ENCODE measurements at places on chromosomes 6 and 20.

DNA sequence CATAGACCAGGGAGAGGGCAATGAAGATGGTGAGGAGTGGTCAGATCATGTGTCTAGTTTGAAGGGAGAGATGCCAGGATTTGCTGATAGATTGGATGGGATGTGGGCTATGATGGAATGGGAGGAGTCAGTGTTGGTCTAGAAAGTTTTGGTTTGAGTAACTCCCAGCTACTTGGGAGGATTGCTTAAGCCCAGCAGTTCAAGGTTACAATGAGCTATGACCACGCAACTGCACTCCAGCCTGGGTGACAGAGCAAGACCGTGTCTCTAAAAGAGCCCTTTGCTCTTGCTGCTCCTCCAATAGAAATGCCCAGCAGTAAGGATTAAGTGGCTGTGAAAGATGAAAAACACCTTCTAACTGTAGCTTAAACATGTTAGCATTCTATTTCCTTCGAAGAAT, 18.2 kb upstream of the LAMP5 start:
- DNase-seq, result no peak

GRCh38 chr20:21615617-21616080, 89.8 kb upstream of the PAX1 start:
- peak; percentile 4 for DNase-seq

DNA sequence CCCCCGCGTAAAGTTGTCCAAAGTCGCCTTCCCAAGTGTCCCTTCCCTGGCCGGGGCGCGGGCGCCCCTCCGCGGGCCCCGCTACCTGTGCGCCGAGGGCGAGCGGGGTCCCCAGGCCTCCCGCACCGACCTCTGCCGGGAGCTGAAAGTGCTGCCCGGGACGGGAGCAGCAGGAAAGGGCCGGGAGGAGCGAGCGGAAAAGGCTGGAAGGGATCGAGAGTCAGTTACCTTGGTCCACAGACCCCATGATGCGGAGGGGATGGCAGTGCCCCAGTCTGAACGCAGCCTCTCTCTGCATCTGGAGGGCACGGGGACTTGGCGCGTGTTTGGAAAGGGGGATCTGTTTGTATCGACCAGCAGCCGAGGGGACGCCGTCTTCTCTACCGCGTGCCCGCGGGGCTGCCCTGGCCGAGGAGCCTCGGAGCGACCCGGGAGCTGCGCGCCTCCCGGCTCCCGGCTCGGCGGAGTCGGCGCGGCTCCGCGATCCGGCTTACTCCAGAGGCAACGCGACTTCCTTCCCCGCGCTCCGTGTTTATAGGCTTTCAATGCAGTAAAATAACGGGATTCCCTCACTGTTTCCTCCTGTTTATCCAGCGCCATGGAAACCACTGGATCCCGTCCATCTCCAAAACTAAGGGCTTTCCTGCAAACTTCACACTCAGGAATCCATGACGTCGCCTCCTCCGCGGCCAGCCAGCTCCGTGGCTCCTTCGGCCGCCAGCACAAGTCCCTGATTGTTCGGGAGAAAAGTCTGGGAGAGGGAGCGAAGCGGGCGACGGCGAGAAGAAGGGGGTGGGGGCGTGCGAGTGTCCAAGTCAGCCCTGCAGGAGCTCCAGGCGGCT, 20.0 kb upstream of the NFATC2 start:
- no peak for DNase-seq

DNA sequence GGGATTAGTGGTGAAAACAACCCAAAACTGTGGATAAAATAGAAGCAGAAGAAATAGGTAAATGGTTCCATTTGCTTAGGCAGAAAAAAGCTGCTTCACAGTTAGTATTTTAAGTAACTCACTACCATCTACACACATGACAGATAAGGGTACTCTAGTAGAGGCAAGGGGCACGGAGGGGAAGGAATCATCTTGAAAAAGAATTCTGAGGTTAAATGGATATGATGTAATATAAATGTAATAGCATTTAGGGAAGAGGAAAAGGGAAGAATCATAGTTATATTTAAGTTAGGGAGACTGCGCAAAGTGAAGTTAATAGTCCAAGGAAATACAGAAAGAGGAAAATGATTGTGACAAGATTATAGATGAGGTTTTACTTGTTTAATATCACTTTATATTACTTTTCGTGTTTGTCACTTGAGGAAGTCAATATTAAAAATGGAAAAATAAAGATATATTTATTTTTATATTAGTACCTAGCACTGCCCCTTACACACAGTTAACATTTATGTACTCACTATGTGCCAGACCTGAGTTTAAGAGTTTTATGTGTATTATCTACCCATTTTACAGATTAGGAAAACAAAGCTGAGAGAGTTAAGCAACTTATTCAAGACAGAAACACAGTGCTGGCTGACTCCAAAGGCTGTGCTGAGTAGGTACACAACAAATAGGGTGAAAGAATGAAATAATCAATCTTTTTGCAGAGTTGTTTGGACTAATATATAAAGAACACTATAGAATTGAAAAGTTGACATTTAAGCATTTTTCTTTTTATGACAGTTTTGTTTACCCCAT, 128.1 kb downstream of the REV3L start:
- DNase-seq, result no peak

DNA sequence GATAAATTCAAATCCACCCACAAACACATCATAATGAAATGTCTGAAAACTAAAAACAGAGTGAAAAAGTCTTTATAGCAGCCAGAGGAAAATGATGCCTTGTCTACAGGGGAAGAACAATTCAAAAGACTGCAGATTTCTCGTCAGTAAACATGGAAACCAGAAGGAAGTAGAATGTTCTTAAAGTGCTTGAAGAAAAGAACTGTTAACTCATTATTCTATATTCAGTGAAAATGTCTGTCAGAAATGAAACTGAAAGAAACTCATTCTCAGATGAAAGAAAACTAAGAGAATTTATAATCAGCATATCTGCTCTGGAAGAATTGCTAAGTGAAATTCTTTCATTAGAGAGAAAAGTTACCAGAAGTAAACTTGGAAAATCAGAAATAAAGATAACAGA, 416.1 kb downstream of the TBC1D32 start:
- no peak for DNase-seq

Data from activated CD4-positive, CD25-positive, alpha-beta regulatory T cell treated with anti-CD3 and anti-CD28 coated beads, Interleukin-2, amount 50 U/mL, for 16 hours (primary cell).